Activated CD4-positive, CD25-positive, alpha-beta regulatory T cell treated with anti-CD3 and anti-CD28 coated beads, Interleukin-2, amount 50 U/mL, for 24 hours (primary cell): ENCODE measurements at places on chromosomes 7 and 10.
A peak's percentile ranks its signal among the peaks of the same experiment; 100 is the strongest.

GRCh38 chr7:41156268-41156667 lies 546.6 kb downstream of the INHBA start:
- ATAC-seq = no peak

GRCh38 chr10:64067859-64068258 lies 546.7 kb downstream of the REEP3 start:
- ATAC-seq = no peak

GRCh38 chr7:28037220-28038010 lies 143.2 kb downstream of the JAZF1 start:
- ATAC-seq = peak; percentile 83

DNA sequence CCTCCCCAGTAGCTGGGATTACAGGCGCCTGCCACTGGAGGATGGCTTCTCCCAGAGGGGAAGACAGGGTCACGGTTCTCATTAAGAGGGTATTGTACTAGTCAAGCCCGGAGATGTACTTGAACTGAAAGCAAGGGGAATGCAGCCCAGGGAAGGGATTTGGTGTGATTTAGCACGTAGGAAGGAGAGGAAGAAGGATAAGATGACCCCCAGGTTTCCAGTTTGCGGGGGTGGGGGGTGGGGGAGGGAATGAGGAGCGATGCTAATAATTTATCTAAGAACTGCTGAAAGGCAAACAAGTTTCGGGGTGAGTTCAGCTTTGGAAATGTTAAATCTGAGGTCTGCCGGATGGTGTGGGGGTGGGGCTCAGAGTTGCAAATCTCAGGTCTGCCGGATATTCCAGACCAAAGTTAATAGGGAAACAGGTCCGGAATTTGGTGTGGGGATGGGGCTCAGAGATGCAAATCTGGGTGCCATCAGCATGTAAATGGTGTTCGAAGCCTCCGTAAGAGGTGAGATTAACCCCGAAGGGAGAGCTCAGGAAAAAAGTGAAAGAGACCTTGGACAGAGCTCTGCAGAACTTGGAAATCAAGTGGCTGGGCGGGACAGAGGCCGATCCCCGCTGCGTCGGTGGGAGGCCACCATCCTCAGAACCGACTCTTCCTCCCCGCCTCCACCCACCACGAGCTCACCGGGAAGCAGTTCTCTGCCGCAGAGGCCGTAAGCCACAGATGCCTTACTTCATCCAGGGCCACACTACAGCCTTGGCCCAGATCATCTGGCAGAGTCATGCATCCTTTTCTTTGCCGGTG lies 1.6 kb upstream of the SEPHS1 start:
- no peak for ATAC-seq

DNA sequence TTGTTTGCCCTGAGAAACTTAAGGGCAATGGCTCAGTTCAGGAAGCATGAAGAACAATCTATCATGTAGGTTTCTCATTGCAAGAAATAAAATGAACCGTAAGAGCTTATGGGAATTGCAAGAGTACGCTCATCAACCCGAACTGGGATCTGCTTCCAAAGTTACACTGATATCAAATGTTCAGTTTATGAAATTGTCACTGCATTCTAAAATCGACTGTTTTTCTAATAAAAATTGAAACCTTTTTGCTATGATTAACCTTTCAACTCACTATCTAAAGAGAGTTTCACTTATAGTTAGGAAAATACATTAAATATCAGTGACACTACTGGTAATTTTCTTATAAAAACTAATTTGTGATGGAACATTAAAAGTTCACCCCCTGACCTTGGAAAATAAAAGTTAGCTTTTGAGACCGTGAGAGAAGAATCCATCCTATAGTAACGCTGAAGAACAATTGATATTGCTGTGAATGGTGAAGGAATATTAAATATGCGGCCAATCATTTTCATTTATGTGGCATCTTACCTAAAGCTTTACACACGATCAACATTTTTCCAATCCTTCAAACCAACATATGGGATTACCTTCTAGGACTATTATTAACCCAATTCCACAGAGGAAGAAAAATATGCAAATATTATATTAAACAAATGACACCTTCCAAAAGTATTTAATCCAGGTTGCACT lies 2.2 kb downstream of the MEOX2 start:
- no peak for ATAC-seq

DNA sequence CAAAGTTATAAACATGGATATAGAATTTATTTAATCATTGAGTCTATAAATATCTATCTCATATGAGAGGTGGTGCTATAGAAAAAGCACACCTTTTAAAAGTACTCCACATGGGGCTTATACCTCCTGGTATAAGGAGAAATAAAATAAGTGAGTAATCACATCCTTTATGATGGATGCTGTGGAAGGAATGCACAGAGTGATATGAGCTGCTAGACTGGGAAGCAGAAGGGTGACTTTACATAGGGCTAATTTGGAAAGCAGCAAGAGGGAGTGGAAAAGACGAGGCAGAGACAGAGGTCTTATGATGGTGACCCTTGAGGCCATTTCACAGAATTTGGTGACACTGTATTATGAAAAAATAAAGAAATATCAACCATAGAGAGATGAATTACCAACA lies 59.4 kb upstream of the AHR start:
- no peak for ATAC-seq

DNA sequence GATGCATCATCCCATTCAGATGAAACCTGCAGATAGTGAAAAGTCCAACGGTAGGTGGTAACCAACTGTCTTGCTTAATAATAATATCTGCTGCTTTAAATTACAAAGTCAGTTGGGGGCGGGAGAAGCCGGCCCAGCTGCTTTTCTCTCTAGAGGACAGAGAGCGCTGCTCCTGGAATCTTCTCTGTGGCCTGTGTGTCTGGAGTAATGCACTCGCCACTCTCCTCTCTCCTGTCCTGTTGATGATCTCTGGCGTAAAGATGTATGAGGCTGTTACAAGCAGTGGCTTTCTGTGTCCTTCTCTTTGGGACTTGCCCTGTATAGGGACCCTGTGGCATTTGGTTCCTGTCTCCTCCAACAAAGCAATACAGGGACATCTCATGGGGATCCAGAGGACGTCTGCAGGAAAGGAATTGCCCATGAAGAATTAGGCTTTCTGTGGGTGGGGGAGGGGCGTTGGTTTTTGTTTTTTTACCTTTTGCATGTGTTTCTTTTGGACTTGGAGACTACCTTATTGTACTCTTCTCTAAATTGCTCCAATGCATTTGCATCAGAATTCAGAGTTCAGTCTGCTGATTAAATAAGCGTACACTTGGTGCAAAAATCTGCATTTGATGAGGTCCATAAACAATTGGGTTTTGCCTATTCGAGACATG lies 231.6 kb downstream of the CELF2 start:
- no peak for ATAC-seq

DNA sequence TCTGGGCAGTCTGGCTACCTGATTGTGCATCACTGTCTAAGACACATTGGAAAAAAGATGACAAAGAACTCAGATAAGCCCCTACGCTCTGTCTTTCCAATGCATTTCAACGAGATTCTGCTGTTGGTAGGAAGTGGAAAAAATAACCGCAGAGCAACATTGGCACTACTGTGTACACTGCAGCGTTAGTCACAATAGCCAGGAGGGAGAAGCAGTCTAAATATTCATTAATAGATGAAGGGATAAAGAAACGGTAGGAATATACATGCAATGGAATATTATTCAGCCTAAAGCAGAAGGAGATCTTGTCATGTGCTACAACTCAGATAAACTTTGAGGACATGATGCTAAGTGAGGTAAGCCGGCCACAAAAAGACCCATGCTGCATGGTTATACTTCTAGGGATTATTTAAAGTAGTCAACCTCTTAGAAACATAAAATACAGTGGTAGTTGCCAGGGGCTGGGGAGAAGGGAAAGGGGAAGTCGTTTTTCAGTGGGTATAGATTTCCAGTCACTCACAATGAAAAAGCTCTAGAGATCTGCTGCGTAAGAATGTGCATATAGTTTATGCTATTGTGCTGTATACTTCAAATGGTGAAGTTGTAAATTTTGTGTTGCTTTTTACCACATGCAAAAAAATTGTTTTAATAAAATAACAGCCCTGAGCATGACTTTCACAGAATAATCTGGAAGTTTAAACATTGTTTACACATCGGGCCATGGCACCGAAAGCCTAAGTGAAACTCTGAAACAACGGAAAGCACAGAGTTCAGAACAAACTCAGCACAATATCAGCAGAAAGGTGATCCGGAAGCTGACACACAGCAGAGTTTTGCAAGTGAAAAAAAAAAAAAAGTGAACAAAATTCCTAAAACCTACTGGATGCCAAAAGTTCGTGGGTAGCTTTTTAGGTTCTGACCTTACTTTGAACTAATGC lies 40.1 kb downstream of the ELMO1 start:
- peak; percentile 39 for ATAC-seq

GRCh38 chr7:82964150-82964882 lies 198.4 kb downstream of the PCLO start:
- ATAC-seq = no peak

DNA sequence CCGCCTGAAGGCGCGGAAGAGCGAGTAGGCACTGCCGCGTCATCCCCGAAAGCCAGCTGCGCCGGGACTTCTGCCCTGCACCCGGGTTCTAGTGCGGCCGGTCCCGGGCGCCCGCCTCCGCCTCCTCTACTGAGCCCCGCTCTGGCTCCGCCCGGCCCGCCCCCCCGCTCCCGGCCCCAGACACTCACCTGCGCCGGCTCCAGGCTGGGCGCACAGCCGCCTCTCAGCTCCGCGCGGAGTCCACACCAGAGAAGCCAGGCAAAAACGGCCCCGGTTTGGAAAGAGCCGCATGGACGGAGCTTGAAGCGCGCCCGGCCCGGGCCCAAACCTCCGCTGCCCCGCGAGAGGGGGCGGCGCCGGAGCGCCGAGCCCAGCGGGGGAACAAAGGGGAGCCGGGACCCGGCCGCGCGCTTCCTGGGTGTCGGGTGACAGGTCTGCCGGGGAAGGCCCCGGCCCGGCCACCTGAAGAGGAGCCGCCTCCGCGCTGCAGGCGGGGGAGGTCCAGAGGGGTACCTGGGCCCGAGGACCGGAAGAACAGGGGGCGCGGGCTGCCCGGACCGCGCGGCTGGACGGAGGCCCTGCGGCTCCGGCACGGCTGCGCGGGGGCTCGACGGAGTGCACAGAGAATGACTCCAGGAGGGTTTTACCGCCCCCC lies 168.2 kb downstream of the NRF1 start:
- ATAC-seq = peak; percentile 36

GRCh38 chr7:99596408-99596955 lies 1.6 kb upstream of the TMEM225B start:
- peak; percentile 19 for ATAC-seq

DNA sequence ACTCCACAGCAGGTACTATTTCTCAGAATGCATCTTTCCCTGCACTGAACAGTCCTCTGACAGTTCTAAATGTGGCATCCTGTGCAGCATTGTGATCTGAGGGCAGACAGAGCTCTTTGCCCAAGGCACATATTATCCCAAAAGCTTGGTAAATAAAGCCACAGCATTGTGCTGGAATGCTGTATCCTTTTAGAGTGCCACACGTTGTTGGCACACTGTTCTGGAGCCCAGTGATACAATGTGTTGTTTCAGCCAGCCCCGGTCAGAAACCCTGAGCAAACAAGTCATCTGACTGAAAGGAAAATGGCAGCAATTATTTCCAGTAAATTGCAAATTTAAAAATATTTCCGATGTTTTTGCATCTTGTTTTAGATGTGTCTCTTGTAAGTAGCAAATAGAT lies 45.4 kb downstream of the NAMPT start:
- ATAC-seq = no peak

DNA sequence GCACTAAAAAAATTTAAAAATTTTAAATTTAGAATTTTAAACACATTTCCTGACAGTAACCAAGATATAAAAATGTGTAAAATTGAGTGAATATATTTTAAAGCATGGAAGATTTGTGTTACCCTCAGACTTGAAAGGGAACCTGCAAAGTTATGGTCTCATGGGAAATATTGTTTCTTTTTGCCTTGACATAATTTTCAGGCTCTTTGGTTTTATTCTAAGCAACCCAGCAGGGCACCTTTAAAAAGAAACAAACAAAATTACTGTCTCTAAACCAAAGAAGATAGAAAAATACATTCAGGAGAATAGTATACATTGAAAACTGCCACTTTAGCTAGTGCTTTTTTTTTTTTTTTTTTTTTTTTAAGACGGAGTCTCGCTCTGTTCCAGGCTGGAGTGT lies 87.5 kb downstream of the ADK start:
- ATAC-seq = no peak
